ENCODE measurements at places on chromosomes 3 and 15.

DNA sequence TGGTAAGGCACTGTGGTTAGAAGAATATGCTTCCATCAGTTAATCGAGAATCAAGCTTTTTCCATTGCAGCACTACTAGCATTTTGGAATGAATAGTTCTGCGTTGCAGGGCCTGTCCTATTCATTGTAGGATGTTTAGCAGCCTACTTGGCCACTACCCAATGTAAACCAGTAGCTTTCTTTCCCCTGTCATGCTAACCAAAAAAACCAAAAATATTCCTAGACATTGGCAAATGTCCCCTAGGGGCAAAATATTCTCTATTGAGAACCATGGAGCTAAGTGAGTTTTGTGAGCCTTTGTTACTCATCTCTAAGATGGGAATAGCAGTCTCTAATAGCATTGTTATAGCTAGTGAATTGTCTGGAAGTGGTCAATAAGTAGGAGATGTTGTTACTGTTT lies 187.2 kb downstream of the CADPS start:
- DNase-seq: no peak

GRCh38 chr15:72009222-72009621 lies 108.7 kb downstream of the MYO9A start:
- no peak for DNase-seq

GRCh38 chr15:90300988-90301706 lies 35.7 kb downstream of the NGRN start:
- DNase-seq: peak; percentile 66

- no peak for DNase-seq
Measured at GRCh38 chr3:58564456-58565160, 12.6 kb downstream of the FAM107A start.

DNA sequence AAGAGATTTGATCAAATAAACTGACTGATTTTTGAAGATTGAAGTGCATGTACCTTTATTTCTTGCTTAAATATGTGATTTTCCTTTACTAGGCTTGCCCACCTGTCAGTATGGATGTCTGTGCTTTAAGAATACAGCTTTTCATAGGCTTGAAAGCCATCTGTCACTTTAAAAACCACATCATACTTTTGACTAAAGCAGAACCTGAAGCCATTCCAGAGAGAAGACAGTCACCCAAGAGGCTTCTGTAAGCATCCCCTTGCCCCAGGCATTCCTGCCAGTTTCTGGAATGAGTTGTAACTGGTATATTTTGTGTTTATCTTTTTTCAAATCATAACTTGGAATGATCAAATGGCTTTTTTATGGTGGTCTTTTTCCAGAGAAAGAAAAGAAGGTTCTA lies 24.0 kb downstream of the HPS3 start:
- no peak for DNase-seq

GRCh38 chr15:77840991-77841775 lies 208.5 kb upstream of the LINGO1 start:
- DNase-seq: no peak

GRCh38 chr3:31170932-31171670 lies 276.6 kb upstream of the GADL1 start:
- no peak for DNase-seq

DNA sequence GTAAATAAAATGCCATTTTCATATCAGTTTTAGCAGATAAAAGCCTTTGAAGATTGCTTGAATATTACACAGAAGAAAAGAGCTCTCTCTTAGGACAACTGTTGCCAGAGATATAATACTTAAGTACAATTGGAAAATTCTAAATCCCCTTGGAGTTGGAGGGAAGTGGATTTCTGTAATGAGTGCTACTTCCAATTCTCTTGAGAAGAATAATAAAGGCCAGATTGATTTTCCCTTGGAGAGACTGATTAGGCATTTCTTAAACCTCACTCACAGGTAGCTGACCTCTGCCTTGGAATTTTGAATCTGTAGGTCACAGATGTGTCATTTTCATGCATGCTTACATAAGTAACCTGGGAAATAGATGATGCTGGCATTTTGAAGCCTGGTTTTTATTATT lies 29.8 kb upstream of the PSMD6 start:
- no peak for DNase-seq

- peak; percentile 20 for DNase-seq
Measured at GRCh38 chr3:48194446-48195071, 6.3 kb upstream of the CDC25A start.
